ENCODE measurements at places on chromosomes 12 and 14. TPM values are rescaled to one million over a fixed set of nuclear protein-coding genes. Genes with fewer than 3 reads are reported as not detected.

TESPA1 gene
- 186 TPM for total RNA-seq

GLT1D1 gene
- 3.2 TPM for total RNA-seq

GRCh38 chr12:91577586-91578539 lies 395.2 kb upstream of the DCN start:
- no peak for DNase-seq

GRCh38 chr12:22064968-22065367 lies 18.9 kb downstream of the CMAS start:
- no peak for DNase-seq

- DNase-seq, result no peak
Observed at GRCh38 chr14:68885226-68886108, 92.6 kb upstream of the ZFP36L1 start.

GRCh38 chr14:46490238-46490685 lies 161.3 kb downstream of the RPL10L start:
- no peak for DNase-seq

All from activated T-helper 2 cell treated with anti-CD3 and anti-CD28 coated beads, Interferon-gamma antibody, Interleukin-2, Interleukin-4, amounts not matched to agents 10 μg/mL and 5 μg/mL and 100 μg/mL, durations not matched to agents 14 hours and 24 hours and 36 hours (primary cell).